ENCODE measurements at places on chromosomes 7 and 10.

DNA sequence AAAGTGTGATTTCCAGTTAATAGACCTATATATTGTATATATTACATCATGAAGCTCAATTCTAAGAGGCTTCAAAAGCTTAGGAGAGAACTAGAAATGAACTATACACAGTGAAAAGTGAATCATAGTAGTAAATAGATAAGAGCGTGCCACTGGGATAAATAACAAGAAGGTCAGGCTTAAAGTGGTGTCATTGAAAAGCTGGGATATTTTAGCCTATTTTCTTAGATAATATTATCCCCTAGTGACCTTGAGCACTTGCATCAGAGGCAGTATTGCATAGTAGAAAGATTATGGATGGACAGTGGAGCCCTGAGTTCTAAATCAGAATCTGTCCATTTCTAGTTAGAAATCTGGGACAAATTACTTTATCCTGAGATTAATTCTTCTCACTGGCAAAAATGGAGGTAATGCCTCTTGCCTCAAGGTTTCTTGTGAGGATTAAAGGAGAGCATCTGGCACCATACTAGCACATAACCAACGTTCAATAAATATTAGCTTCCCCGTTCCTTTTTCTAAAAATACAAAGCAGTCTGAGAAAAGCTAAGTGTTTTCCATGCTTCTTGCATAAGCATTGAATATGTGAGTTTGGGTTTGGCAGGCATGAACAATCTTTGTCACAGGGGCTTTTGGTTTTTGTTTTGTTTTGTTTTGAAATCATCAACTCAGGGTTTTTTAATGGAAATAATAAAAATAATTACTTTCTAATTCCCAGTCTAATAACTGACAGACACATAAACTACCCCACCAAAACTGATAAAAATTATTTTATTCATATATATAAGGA lies 27.3 kb upstream of the MACC1 start:
- no peak for DNase-seq

DNA sequence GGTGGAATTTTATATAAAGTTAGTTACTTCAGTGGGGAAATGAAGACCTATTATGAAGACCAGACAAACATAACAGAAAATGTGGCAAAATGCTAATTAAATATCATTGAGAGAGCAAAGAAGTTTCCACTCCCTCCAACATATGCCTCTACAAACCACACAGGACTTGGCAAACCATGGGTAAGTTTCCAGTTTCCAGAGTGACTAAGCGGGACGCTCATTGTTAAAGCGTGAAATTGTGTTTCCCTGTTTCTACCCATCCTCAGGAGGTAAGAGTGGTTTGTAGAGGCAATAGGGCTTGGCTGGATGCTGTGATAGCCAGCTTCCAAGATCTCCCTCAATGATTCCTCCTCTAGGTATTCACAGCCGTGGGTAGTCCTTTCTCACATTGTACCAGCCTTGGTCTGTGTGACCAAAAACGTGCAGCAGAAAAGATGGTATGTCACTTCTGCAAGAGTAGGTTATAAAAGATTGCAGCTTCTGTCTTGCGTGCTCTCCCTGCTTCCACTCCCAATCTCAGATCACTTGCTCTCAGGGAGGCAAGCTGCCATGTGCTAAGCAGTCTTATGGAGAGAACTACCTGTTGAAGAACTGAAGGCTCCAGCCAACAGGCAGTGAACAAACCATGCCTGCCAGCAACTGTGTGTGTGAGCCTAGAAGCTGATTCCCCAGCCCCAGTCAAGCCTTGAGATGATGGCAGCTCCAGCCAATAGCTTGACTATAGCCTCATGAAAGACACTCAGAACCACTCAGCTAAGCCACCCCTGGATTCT lies 35.7 kb downstream of the CBX3 start:
- no peak for DNase-seq

DNA sequence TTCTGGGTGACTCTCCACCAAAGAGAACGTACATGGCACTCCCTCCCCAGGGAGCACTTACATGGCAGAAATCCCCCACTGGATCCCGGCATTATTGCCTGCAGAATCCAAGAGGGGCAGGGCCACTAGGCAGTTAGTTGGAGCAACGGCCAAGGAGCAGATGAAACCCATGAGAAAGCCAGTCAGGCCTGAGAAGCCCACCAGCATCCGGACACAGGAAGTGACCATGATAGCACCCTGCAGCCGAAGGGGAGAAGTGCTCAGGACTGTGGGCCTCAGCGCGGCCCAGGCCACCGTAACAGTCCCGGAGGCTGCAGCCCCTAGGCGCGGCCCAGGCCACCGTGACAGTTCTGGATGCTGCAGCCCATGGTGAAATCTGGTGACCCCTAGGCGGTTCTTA lies 43.5 kb downstream of the STRA8 start:
- DNase-seq = no peak

DNA sequence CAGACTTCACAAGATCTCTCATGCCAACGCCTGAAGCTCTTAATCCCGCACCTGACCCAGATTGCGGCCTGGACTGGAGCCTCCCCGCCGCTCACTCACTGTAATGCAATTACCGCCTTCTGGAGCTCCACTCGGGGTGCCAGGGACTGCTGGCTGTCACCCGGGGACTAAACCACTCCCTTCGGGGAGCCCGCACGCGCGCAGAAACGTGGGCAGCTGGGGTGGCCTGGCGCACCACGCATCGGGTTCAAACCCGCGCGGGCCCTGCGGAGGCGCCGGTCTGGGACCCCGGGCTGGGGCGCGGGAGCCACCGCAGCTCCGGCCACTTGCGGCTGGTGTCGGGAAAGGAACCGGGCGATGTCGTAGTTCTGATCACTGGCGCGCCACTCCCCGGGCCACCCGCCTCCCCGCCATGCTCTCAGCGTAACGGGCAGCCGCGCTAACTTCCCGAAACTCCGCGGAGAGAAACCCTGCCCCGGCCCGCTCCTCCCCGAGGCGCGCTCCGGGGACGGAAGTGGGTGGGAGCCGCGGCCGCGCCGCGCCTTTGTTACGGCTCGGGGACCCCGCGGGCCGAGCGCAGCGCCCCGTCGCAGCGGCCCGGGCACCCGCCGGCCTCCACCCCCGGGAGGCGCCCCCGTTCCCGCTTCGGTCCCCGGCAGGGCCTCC lies 100.3 kb upstream of the SVIL start:
- DNase-seq = peak; percentile 49
